Activated CD4-positive, CD25-positive, alpha-beta regulatory T cell treated with anti-CD3 and anti-CD28 coated beads, Interleukin-2, amount 50 U/mL, for 72 hours (primary cell): ENCODE measurements at places on chromosomes 11 and 22.

GRCh38 chr11:23310276-23310675 lies 450.0 kb upstream of the CCDC179 start:
- DNase-seq, result no peak

DNA sequence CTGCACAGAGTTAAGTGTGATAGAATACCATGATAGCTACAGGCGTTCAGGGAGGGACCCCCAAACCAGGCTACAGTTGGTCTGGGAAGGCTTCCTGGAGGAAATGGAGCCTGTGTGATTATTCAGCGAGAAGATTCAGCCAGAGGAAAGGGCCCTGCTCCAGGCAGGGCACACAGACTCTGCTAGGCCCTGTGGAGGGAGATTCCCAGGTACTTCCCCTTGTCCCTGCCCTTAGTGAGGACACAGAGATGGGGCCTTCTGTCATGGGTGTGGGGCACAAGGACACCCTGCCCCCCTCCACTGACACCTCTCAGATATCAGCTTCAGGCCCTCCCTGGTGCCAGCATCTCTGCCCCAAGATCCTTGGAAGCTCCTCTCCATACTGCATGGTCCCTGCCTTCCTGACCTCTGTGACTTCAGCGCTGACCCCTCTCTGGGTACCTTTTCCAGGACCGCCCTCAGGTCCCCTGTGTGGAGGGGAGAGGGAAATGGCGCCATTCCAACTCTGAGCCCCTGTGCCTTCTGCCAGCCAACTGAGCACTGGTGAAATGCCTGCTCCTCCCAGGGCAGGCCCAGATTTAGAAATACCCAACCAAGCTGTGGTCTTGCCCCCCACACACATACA lies 12.6 kb upstream of the POU2F3 start:
- DNase-seq, result no peak

DNA sequence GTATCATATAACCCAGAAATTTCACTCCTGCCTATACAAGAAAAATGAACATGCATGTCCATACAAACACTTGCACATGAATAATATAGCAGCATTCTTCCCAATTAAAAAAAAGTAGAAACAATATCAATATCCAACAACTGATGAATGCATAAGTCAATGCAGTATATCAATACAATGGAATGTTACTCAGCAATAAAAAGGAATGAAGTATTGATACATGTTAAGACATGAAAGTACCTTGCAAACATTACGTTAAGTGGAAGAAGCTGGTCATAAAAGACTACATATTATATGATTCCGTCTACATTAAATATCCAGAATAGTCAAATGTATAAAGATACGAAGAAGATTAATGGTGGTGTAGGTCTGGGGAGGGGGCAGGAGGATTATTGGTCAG lies 73.9 kb upstream of the DRD2 start:
- no peak for DNase-seq

DNA sequence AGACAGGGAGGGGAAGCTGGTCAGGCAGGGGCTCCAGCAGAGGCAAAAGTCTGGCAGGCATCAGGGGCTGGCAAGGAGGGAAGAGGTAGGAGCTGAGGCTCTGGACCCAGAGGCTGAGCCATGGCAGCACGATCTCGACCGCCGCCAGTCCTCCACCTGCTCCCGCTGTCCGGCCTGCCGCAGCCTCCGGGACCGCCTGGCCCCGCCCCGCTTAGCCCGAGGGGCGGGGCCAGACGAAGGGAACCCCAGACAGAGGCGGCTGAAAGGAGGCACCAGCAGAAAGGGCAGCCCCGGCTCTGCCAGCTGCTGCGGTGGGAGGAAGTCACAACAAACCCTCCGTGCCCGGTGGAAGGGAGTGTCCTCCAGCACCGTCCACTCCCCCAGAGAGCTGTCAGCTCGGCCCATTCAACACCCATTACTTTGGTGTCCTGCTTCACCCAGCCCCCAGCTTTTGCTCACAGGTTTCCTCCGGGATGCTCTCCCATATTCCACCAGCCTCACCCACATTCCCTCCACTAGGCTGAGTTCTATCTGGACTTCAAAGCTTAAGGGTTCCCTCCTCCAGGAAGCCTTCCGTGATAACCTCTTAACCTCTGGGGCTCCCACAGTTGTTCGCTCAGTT lies at the start of gene MFNG:
TSS of gene MFNG (minus strand) at position 161 of the 622 bp plus-strand sequence. CDS start 207 bp downstream, outside the sequence.
- peak; percentile 79 for DNase-seq

GRCh38 chr22:30365891-30366290 lies 9.1 kb downstream of the CCDC157 start:
- no peak for DNase-seq

- DNase-seq, result no peak
Measured at GRCh38 chr11:36657610-36658267, 59.7 kb upstream of the RAG2 start.

DNA sequence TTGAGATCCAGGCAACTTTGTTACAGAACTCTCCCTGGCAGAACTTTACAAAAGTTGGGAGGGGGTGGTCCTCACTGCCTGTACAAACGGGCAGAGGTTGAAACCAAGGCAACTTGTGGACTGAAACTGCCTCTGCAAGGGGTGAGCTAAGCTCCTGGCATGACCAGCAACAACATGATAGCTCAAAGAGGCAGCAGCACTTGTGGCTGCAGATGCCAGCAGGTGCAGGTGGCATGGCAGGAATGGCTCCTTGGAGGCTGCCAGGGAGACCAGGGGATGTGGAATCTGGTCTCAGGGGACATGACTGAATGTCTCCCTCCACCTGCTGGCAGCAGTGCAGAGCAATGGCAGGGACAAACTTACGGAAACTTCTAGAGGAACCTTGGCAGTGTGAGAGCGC lies 38.8 kb upstream of the PHF21A start:
- DNase-seq, result no peak

DNA sequence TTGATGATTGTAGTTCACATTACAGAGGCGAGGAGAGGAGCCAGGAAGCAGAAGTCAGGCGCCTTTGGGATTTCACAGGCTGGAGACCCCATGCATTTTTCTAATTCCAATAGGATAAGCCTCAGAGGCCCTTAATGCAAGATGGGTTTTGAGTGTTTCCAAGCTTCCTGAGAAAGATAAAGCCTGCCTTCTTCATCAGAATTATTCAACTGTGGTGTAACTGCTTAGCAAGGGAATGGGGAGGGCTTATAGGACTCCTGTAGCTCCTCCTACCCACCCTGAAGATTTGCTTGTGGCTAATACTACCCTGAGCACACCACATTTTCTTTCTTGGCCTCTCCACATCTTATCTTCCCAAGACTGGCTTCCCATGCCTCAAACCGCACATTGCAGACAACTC lies 151.1 kb upstream of the ISX start:
- no peak for DNase-seq

GRCh38 chr11:69832561-69833413 lies 13.6 kb upstream of the FGF3 start:
- DNase-seq, result peak; percentile 18

DNA sequence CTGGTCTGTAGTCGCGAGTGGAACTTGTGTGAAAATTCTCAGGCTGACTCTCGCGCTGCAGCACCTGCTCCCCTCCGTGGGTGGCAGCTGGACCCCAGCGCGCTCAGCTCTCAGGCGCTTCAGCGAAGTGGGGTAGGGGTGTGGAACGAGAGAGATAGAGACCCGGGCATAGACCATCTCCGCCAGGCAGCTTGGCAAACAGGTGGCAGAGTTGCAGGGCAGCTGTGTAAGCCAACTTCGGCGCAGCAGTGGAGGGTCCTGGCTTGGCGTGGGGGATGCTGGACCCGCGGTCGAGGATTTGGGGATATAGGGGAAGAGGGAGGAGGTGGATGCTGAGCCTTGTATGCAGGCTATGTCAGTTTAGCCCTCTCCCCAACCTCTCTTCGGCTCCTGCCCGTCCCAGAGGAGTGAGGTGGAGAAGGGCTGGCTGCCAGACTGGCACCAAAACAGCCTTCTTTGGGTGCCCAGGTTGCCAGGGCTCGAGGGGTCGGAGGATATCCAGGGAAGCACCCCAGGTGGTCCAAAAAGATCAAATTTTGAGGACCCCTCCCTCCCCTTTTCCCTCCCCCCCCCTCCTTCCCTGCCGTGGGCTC lies 746 bp upstream of the CALCB start:
- no peak for DNase-seq

DNA sequence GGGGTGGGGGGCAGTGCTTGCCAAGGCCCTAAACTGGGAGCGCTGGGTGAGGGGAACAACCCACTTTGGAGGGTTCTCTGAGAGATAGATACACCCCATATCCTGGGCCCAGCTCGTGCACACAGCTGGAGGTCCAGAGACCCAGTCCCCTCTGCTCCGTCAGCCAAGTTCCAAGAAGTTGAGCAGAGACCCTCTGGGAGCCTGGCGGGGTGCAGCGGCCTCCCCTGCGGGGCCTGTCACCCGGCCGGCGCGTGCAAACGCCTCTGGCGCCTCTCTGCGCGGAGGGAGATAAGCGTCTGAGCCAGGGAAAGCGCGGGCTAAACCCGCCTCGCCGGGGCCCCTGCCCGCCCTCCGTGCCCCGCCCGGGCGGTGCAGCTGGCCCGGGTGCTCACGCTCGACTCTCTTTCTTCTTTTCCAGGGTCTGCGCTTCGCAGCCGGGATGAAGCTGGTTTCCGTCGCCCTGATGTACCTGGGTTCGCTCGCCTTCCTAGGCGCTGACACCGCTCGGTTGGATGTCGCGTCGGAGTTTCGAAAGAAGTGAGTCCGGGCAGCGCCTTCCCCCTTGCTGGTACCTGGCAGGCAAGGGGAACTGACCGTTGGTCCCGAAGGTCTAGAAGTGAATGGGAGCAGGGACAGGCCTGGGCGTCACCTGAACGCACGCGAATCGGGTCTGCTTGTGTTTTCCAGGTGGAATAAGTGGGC lies 540 bp downstream of the ADM start:
- peak; percentile 44 for DNase-seq

DNA sequence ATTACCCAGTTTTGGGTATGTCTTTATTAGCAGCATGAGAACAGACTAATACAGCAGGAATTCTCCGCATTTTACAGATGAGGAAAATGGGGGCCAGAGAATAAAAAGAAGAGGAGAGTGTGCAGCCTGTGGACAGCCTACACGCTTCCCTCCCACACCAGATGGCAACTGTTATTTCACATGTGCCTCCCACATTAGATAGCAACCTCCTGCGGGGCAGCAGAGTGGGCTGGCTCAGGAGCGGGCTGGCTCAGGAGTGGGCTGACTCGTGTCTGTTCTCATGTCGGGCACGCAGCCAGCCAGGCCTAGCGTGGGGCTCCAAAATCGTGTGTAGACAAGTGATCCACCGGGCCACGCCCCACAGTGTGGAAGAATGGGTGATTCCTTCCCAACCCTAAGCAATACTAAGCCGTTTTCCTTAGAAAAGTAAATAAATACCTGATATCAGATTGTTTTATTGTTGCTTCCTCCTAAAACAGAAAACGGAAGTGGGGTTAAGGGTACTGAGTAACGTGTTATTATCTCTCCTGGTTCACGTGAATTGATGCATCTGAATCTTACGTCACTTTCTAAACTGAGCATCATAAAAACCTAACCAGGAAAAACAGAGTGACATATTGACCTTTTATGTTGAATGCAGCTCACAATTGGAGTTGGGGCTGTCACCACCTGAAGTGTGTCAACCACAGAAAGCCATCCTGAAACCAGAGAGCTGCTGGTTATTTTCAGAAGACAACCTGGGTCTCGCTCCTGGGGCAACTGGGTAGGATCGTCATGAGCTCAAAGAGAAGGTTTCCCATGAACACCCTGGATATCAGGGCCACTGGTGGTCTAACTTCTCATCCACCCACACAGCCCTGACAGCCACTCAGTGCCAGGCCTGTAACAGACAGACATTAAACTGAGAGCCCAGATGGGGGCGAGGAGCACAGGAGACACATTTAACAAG lies 3.3 kb downstream of the TTLL1 start:
- DNase-seq, result no peak

GRCh38 chr11:74504100-74504691 lies 10.7 kb upstream of the LIPT2 start:
- no peak for DNase-seq

- no peak for DNase-seq
Measured at GRCh38 chr22:42747701-42748513, 27.2 kb upstream of the A4GALT start.

DNA sequence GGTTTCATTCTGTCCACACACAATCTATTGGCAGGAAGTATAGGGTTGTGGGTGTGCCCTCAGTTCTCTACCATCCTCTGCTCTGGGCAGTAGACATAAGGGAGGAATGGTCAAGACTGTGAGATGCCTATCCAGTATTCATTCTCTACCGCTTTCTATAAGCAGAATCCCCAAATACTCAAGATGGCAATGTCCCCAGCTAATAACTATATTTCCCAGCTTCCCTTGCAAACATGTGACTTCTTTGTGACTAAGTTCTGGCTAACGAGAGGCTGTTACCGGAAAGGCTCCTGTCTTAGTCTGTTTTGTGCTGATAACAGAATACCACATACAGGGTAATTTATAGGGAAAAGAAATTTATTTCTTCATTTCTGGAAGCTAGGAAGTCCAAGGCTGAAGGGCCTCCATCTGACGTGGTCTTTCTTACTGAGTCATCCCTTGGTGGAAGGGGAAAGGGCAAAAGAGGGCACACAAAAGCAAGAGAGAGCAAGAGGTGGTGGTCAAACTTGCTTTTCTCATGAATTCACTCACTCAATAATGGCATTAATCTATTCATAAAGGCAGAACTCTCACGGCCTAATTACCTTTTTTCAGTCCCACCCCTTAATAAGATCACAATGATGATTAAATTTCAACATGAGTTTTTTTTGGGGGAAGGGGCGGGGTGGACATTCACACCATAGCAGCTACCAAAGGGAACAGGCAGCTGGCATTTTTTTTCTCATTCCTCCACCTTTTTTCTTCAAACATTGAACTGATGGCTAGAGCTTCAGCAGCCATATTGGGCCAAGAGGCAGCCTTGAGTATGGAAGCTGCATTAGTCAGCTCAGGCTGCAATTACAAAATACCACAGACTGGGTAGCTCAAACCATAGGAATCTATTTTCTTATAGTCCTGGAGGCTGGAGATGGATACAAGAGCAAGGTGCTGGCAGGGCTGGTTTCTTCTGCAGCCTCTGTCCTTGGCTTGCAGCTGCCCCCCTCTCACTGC lies 109.7 kb upstream of the OR9Q1 start:
- DNase-seq, result no peak

DNA sequence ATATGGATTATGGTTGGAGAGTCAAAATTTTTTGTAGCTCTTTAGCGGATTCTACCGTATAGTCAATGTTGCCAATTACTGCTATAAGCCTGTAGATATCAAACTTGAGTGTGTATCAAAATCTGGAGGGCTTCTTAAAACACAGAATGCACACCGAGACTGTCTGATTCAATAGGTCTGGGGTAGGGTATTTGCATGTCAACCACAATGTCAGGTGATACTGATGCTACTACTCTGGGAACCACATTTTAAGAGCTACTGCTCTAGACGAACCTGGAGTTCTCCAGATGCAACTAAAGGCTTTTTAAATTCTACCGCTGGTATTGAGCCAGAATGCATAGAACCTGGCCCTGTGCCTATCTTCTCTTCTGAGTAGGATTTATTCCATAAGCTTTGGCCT lies 15.8 kb upstream of the MS4A4A start:
- DNase-seq, result no peak

GRCh38 chr22:25008666-25009065 lies 56.1 kb downstream of the KIAA1671 start:
- DNase-seq, result no peak

DNA sequence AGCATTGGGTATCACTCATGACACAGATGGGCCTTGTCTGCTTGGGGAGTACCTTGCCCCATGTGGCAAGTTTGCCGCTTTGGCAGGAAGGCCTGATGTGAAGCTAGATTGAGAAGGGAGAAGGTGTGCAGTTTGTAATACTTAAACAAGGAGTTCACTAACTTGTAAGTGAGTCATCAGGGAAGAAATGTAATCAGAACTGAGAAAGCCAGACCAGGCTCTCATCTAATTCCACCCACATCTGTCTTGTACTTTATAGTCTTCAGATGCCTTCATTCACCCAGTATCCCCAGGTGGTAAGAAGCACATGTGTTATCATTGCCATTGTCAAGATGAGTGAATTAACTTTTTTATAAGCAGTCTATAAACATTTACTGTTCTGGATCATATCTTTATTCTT lies 116.0 kb upstream of the DDI1 start:
- DNase-seq, result no peak
